NCI-H69 (cell line): ENCODE measurements at places on chromosomes 3 and 15.

DNA sequence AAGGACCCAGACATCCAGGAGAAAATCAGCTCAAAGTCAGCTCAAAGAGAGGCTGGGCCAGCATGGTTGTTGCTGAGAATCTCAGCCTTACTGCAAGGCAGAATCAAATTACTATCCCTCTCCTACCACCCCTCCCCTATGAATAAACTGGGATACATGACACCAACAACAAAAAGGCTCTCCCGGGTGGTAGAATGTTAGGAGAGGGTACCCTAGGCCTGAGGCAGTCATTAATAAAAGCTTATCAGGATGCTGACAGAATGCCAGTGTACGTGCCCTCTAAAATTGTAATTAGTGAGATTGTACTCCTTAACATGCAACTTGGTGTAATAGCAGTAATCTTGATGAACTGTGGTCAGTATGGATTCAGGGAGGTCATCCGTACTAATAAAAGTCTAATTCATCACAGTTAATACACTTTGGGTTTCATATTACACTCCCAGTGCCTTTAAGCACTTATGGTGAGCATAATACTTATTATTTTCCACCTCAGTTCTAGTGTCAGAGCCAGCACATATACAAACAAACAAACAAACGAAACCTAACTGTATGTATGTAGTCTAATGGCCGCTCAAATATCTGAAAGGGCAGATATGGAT, 76.5 kb downstream of the B3GALNT1 start:
- peak; percentile 7 for DNase-seq

DNA sequence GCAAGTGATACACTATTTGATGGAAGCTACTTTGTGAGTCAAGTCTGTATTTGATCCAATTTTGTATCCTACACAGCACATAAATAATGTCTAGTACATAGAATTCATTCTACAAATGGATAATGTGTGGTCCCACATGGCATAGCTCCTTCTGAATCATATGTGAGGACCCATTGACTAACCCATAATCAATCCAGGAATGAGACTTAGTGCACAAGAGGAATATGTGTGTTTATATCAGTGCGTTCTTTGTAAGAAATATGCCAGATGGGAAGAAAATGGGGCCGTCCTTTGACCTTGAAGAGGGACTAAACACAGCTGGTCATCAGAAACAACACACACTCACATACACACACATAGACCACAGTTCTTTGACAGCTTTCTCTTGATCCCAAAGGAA, 282.7 kb upstream of the SEMA6D start:
- DNase-seq = no peak

GRCh38 chr15:37618353-37618752, 316.1 kb upstream of the TMCO5A start:
- DNase-seq = no peak

- DNase-seq = no peak
Observed at GRCh38 chr3:122102191-122102935, 47.2 kb downstream of the CD86 start.

DNA sequence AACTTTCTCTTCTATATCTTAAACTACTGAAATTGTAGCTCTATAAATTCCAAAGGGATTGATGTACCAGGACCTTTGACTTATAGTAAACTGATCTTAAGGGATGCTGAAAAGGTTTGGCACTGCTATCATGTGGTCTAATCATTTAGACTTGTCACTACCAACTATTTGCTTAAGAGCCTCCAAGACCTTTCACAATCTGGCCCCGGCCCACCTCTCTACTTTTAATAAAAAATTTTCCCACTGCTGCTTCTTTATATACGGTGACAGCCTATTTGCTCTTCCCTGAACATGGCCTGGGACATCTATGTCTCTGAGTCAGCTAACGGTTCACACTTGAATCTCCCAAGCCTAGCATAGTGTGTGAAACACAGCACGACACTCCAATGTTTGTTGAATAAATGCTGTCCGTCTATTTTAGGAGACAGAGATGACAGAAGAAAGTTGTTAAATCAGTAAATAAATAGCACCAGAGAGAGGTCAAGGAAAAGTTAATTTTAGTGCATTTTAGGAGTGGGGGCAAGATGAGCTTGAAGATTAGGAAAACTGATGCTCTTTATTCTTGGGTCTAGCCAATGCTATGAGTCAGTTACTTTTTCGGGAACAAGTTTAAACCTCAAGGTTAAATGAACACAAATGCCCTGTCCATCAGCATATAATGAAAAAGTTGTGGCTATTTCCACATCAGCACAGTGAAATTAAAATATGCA, 212.9 kb downstream of the TIGIT start:
- no peak for DNase-seq

GRCh38 chr3:19473971-19474580, 325.8 kb downstream of the KCNH8 start:
- peak; percentile 78 for DNase-seq

DNA sequence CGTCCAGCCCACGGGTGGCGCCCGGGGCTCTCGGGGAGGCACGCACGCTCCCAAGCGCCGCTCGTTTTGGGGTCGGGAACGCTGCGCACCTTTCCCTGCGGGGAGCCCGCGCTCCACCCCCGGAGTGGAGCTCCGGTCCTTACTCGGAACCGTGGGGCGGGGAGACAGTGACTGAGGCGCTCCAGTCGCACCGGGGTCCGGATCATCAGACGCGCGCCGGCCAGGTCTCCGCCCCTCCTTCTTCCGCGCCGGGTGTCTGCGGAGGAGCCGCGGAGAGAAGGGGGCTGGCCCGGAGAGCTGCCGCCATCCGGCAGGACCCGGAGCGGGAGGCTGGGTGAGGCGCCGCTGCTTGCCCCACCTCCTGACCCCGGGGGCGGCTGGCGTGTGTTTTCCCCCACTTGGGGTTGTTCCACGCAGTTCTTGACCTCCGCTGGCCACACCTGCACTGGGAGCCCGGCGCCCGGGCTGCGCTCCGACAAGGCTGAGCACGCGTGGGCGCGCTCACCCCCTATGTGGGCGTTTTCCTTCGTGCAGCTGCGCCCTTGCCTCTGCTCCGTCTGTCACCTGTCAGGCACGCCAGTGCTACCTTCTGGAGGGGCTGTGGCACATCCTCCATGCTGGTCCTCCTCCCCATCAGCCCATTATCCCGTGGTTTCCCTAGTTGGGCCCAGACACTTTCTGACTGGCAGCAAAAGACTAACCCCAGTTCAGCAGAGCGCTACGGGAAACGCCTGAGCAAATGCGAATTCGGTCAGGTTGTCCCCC, at the start of gene MCF2L2:
Gene MCF2L2 (minus strand): TSS at position 173 of the 765 bp plus-strand sequence. CDS start 642 bp downstream, outside the sequence.
- peak; percentile 73 for DNase-seq

- DNase-seq = no peak
Observed at GRCh38 chr3:98778852-98779413, 15.8 kb downstream of the ST3GAL6 start.

DNA sequence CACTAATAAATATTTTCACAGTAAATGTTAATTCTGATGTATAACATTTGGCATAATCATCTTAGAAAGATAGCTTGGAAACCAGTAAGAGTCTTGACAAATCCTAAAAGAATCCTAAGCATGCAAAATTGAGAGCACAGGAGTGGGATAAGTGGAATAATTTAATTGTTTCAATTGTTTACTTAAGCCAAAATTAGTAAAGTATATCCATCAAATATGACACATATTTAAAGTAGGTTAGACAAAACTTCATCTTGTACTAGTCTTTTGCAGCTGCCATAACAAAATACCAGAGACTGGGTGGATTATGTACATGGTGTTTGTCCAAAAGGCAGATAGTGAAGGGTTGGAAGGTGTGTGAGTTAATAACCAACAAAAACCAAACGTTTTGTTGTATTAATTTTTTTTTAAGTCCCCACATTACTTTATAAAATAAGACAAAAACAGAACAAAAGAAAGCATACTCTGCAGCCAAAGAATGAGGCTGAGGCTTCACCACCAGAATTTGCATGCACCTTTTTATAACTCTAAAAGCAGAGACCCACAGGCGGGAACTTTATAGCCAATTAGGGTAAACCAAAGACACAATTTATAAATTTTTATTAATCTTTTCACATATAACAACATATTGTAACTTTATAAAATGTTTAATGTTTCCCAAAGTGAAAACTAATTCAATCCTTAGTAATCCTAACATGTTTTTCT, 41.9 kb upstream of the CD200R1L start:
- DNase-seq = no peak

- DNase-seq = no peak
Observed at GRCh38 chr3:138429665-138430064, 4.8 kb upstream of the ESYT3 start.

GRCh38 chr15:64503197-64503596, 42.8 kb downstream of the ZNF609 start:
- DNase-seq = peak; percentile 14

GRCh38 chr3:169665264-169666075, 2.0 kb upstream of the MECOM start:
- DNase-seq = no peak

DNA sequence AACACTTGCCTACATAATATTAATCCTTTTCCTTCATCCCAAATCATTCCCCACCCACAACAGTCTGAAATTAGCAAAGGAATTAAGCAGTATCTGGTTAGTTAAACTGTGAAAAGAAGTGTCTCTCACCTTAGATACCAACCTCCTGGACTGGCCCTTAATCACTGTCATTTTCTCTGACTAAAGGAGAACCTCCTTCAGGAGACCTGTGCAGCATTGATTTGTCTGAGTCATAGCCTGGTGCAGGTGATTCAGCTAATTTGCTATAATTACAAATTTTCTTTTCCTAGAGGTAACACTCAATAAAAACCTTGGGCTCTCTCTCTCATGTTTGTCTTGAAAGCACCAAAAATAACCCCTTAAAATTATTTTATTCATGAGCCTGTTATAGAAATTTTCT, 279.8 kb upstream of the SEMA6D start:
- DNase-seq = peak; percentile 68

- DNase-seq = no peak
Observed at GRCh38 chr3:49277383-49277775, 347 bp upstream of the C3orf62 start.

DNA sequence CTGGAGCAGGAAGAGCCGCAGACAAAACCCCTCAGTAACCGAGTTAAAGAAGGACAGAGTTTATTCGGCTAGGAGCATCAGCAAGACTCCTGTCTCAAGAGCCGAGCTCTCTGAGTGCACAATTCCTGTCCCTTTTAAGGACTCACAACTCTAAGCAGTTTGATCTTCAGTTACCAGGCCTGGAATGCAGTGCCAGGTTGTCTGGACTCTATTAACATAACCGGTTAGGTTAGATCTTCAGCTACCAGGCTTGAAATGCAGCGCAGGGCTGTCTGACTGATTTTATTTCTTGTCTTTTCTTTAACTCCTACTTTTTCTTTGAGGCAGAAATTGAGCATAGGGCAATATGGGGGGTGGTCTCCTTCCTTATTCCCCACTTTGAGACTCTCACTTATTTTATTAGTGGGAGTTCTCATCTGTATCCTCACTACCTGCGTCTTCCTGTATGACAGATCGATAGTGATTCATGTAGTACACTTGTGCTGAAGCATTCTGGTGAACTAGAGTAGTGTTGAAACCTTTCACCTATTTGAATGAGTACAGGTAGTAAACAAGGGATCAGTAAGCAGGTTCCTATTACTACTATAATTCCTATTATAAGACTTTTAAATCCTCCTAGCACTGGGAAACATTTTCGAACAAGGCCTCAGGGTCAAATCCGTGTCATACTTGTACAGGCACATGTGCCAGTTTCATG, 325.0 kb downstream of the CGGBP1 start:
- DNase-seq = no peak

DNA sequence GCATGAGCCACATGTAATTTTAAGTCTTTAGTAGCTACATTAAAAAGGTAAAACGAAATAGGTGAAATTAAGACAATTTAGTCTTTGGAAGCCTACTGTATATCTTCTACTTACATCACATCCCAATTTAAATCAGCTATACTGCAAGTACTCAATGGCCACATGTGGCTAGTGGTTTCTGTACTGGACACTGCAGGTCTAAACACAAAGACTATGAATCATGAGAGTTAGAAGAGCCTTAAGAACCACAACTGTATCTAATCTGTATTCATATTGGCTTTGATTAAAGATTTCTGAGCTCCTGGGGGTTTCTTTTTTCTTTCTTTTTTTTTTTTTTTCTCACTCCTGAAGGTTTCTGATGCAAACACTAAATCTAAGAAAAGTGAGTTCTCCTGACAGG, 2.3 kb upstream of the EIF1B start:
- no peak for DNase-seq

GRCh38 chr3:39900462-39901002, 91.1 kb downstream of the MYRIP start:
- DNase-seq = peak; percentile 51

- DNase-seq = no peak
Observed at GRCh38 chr3:196117809-196118208, 35.9 kb upstream of the TFRC start.

DNA sequence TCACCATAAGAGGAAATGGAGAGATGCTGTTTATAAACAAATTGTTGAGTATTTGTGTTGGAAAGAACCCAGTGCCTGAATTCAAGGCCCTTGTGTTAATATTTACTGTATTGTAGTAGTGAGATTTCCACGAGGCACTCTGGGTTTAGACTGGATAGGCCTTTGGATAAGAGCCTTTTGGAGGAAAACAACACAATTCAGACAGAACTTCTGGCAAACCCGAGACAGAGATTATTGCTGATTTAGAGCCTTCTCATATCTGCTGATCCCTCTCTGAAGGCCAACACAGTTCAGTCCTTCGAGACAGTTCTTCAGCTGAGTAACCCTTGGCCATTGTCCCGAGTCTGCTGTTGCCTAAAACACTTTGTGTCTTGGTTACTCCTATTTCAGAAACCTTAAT, 55.7 kb downstream of the LMCD1 start:
- no peak for DNase-seq

GRCh38 chr15:90044916-90045371, 43.8 kb downstream of the ZNF710 start:
- DNase-seq = peak; percentile 22

- no peak for DNase-seq
Observed at GRCh38 chr15:92582206-92582605, 73.4 kb downstream of the FAM174B start.

GRCh38 chr15:66760097-66760967, 58.3 kb downstream of the SMAD6 start:
- DNase-seq = no peak

DNA sequence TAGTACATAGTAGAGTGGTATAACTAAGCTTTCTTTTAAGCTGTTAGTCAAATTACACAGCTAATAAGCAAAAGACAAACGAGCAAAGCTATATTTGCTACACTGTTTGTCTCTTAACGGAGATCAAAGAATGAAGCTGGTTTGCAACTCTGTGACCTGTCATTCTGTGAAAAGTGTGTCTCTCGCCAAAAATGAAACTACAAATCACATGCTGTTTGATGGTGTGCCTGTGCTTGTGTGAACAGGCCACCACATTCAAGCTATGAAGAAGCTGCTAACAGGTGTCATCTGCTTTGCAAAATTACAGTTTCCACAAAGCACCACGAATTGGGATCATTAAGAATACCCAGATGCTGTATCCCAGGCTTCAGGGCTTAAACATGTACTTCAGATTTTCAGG, 667.8 kb upstream of the NAALADL2 start:
- DNase-seq = peak; percentile 87

- peak; percentile 88 for DNase-seq
Observed at GRCh38 chr3:30286007-30286669, 320.3 kb upstream of the TGFBR2 start.

DNA sequence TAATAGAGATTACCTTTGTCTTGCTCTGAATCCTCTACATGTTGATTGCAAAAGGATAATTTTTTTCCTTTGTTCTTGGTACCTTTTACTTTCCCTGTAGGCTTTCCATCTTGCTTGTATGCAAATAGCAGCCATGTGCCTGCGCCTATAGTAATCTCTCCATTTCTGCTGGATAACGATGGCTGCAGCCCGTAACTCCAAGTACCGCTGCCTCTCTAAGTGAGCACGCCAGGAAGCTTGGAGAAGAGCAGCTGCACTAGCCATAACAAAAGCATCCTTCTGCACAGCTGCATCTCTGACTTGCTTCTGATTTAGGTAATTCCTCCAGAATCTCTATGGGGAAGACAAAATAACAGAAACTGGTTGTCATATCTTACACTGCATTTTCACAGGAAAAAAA, 89.3 kb downstream of the NR2E3 start:
- DNase-seq = no peak
